ENCODE measurements at places on chromosomes 7 and 10.

DNA sequence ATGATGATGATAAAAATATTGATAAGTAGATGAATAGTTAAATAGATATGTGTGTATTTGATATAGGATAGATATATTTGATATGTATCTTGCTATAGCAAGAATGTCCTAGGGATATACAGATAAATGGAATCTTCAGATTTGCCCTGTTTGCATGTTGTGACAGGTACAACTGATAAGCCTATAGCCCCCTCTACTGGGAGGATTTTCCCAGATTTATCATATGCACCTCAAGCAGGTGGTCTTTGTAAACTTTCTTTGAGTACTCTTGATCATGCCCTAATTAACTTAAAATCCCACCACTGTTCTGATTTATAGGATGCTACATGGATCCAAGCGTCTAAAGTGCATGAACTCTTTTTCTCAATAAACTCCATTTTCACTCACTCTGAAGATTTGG, 1050.7 kb downstream of the SORCS3 start:
- DNase-seq, result no peak

DNA sequence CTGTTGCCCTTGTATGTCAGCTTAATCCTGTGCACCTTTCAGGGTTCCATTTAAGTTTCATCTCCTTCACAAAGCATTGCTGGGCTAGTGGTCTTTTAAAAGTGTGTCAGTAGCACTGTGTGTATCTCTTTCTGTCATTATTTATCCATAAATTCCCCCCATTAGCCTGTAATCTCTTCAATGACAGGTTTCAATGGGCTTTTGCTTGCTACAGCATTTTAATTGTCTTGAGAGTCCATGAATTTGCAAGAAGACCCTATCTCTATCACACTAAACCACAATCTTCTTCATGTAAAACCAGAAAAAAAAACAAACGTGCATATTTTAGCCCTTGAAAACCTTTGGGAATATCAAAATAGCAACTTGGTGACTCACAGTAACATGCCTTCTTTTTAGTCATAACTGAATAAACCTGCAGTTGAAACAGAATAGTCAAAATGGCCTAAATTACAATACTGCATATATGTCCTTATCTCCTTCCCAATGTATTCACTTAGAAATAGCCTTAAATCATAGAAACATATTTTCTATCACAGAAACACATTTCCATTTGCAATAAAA, 118.6 kb downstream of the PON1 start:
- no peak for DNase-seq

DNA sequence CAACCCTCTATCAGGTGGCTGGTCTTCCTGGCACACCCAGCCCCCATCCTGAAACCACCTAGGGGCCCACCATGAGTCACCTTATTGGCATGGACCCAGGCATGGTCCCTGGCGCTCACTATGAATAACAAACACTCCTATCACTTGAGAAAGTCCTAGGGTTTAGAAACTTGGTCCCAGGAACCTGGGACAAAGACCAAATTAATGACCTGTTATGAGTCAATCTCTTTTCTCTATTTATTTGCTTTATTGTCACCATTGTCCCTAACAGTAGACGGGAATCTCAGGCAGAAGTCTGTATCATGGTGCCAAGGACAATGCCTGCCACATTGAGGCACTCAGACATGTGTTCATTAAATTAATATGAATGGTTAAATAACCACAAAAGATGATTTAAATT, 599.6 kb upstream of the C7orf33 start:
- DNase-seq, result no peak

GRCh38 chr10:4068629-4069028, 283.6 kb upstream of the KLF6 start:
- no peak for DNase-seq

DNA sequence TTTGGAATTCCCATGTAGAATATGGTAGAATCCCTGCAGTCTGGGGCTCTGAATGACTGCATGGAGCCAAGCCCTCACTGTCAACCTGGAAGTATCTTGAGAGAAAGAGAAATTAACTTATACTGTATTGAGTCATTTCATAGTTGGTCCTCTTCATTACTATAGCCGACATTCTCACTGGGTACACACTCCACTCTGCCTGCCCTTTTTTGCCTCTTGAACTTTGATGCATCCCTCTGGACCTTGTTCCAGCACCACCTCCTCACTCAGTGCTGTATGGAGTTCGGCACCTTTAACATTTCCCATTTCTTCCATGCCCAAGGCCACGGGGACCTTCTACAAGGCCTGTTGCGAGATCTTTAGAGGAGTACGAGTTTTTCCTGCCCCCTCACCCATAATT, 4.6 kb upstream of the ARHGAP22 start:
- DNase-seq, result no peak

DNA sequence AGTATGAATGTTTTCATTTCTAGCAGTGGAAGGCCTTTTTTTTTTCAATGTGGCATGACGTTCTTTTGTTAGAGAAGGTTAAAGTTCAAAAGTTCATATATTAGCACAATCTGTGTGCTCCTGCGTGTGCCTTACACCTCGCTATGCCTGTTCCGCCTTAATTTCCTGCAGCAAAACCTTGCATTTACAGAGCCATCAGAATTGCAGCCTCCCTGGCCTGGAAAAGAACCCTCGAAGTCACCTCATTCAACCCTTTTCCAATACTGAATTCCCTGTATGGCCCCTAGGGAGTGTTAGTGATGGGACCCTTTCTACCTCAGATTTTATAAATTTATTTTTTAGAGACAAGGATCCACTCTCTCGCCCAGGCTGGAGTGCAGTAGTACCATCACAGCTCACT, 103.5 kb upstream of the ZNF438 start:
- DNase-seq, result no peak

DNA sequence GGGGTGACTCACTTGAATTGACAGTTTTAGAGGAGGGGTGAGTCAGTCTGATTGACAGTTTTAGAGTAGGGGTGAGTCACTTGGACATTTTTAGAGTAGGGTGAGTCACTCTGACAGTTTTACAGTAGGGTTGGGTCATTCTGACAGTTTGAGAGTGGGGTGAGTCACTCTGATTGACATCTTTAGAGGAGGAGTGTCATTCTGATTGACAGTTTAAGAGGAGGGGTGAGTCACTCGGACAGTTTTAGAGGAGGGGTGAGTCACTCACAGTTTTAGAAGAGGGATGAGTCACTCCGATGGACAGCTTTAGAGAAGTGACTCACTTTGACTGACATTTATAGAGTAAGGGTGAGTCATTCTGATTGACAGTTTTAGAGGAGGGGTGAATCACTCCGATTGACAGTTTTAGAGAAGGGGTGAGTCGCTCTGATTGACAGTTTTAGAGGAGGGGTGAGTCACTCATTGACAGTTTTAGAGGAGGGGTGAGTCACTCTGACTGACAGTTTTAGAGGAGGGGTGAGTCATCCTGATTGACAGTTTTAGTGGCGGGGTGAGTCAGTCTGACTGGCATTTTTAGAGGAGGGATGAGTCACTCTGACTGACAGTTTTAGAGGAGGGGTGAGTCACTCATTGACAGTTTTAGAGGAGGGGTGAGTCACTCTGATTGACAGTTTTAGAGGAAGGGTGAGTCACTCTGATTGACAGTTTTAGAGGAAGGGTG, 595.9 kb downstream of the DNAJB6 start:
- DNase-seq, result peak; percentile 3

- no peak for DNase-seq
Observed at GRCh38 chr10:7255517-7255916, 155.3 kb downstream of the SFMBT2 start.

GRCh38 chr7:73983437-73984164, 44.4 kb upstream of the ELN start:
- no peak for DNase-seq

GRCh38 chr7:97771576-97771975, 39.7 kb downstream of the TAC1 start:
- no peak for DNase-seq

GRCh38 chr10:108877095-108877561, 1046.2 kb downstream of the XPNPEP1 start:
- no peak for DNase-seq
